WTC11 (cell line): ENCODE measurements at places on chromosomes 2 and 18. TPM values are rescaled to one million over a fixed set of nuclear protein-coding genes. Genes with fewer than 3 reads are reported as not detected.

The IL36RN gene
- not detected in 3 replicates for total RNA-seq

The PPP4R3B gene
- 38.2 to 41.4 TPM (median 39.0 TPM) in 3 replicates for total RNA-seq

The HMSD gene
- 3.0 to 8.1 TPM (median 6.1 TPM) in 3 replicates for total RNA-seq

The DNAH7 gene
- 0.04 to 0.23 TPM (median 0.14 TPM) in 3 replicates for total RNA-seq

The REG1B gene
- total RNA-seq: 2.1 to 3.8 TPM (median 2.3 TPM) in 3 replicates

The AGXT gene
- total RNA-seq: 0.16 to 0.37 TPM (median 0.24 TPM) in 3 replicates

The PDCD1 gene
- 0.25 to 0.52 TPM (median 0.30 TPM) in 3 replicates for total RNA-seq

The ADD2 gene
- total RNA-seq: 164 to 196 TPM (median 187 TPM) in 3 replicates

The ALKAL2 gene
- 3.5 to 5.2 TPM (median 4.3 TPM) in 3 replicates for total RNA-seq

The KCNJ13 gene
- not detected in 3 replicates for total RNA-seq

The PROKR1 gene
- 2.6 to 4.4 TPM (median 2.8 TPM) in 3 replicates for total RNA-seq

DNA sequence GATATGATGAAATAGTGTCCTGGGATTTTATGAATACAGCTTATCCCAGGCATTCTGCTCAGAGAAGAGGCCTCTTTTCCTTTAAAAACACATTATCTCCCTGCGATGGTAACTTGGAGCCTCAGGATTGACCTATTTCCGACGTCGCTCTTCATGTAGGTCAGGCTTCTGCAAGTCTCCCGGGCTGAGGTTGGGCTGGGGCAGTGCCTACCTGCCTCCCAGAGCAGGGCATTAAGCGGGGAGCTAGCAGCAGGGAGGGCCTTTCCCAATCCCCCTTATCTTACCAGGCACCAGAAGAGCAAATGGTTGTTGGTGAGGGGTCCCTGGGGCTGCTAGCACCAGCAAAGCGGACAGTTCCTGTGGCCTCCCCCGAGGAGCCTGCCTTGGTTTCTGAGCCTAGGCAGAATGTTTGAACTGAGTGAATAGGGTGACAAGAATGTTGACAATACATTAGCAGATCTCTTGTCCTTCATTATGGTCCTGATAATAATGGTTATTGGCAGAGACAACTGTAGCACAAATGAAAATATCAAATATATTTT lies 60.2 kb downstream of the TRPM8 start:
- H3K4me3 ChIP-seq: no peak overlapping the region
- no peak overlapping the region for H3K27ac ChIP-seq
- DNase-seq: no peak
- peaks cover 14% of the 10 kb centered on the region for H3K27me3 ChIP-seq
- H3K4me1 ChIP-seq: peaks cover 12% of the 10 kb centered on the region

DNA sequence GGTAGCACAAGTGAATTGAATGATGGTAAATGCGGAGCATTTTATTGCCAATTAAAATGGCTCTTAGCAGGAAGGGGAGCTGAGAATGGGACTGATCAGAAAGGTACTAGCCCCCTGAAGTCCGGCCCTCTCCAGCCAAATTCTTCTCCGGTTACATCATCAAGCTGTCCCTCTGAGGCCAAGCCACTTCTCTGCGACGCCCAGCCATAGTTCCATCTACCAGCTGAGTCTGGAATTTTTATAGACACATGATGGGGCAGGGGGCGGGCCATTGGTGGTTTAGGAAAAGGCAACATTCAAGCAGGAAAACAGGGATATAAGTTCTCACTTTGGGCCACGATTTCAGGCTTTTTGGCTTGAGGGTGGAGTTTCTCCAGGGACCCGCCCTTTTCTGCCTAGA lies 22.7 kb downstream of the RPRM start:
- peaks cover 4% of the 10 kb centered on the region; the same call in 1 of the 2 replicates for H3K27me3 ChIP-seq
- H3K4me3 ChIP-seq: no peak overlapping the region
- no peaks in the 10 kb centered on the region for H3K36me3 ChIP-seq
- H3K27ac ChIP-seq: no peak overlapping the region
- peak; percentile 36 for DNase-seq
- peaks cover 42% of the 10 kb centered on the region for H3K4me1 ChIP-seq

- no peaks in the 10 kb centered on the region for H3K4me1 ChIP-seq
- H3K27me3 ChIP-seq: no peaks in the 10 kb centered on the region; the same call in 1 of the 2 replicates
- no peak for DNase-seq
Observed at GRCh38 chr2:108257757-108258331, 18.1 kb downstream of the SULT1C3 start.

- no peak for DNase-seq
- no peak overlapping the region; the same call in 1 of the 2 replicates for H3K27ac ChIP-seq
- H3K36me3 ChIP-seq: no peaks in the 10 kb centered on the region
- H3K4me1 ChIP-seq: peaks cover 22% of the 10 kb centered on the region
Observed at GRCh38 chr2:43460611-43461365, 135.1 kb downstream of the THADA start.

- H3K4me1 ChIP-seq: peaks cover 76% of the 10 kb centered on the region
- no peak for DNase-seq
- no peaks in the 10 kb centered on the region; the same call in 1 of the 2 replicates for H3K36me3 ChIP-seq
- H3K27ac ChIP-seq: peak overlapping the region; percentile 73
Observed at GRCh38 chr2:207164006-207164831, 1.5 kb downstream of the KLF7 start.

GRCh38 chr2:190180313-190181122 lies 118.0 kb upstream of the MSTN start:
- peak overlapping the region; percentile 71 for H3K4me3 ChIP-seq
- H3K36me3 ChIP-seq: no peaks in the 10 kb centered on the region
- peaks cover 18% of the 10 kb centered on the region for H3K27me3 ChIP-seq

DNA sequence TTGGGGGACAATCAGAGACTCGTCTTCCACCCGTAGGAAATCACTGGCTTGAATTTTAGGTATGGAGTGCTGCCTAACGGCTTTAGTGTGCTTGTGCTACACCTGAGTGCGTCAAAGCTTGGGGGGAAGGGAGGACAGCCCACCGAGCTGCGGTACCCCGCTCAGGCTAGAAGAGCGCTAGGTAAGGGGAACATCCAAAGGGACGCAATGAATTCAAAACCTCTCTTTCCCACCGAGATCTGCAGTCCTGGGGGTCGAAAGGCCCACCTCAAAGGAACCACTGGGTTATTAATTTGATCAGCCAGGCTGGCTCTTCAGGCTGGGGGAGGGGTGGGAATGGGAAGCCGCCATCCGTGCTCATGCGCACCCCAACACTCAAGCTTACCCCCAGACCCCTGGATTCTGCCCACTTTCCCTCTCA lies 2.7 kb downstream of the EPHA4 start:
- peaks cover 52% of the 10 kb centered on the region for H3K4me1 ChIP-seq
- peak overlapping the region; percentile 68 for H3K27ac ChIP-seq
- peak overlapping the region; percentile 96 for H3K4me3 ChIP-seq
- no peaks in the 10 kb centered on the region for H3K36me3 ChIP-seq

GRCh38 chr2:39537150-39537549 lies 100.1 kb upstream of the MAP4K3 start:
- H3K27me3 ChIP-seq: no peaks in the 10 kb centered on the region
- peaks cover 6% of the 10 kb centered on the region for H3K36me3 ChIP-seq
- H3K4me3 ChIP-seq: no peak overlapping the region
- H3K27ac ChIP-seq: no peak overlapping the region; the same call in 1 of the 2 replicates
- H3K4me1 ChIP-seq: peaks cover 32% of the 10 kb centered on the region

GRCh38 chr18:23920054-23920453 lies 94.5 kb upstream of the TTC39C start:
- H3K27ac ChIP-seq: no peak overlapping the region
- DNase-seq: no peak
- H3K27me3 ChIP-seq: no peaks in the 10 kb centered on the region
- H3K36me3 ChIP-seq: no peaks in the 10 kb centered on the region

- peaks cover 58% of the 10 kb centered on the region for H3K4me1 ChIP-seq
- H3K4me3 ChIP-seq: no peak overlapping the region
- H3K27ac ChIP-seq: no peak overlapping the region
- H3K27me3 ChIP-seq: peaks cover 32% of the 10 kb centered on the region
- no peak for DNase-seq
- H3K36me3 ChIP-seq: no peaks in the 10 kb centered on the region; the same call in 1 of the 2 replicates
Observed at GRCh38 chr18:26543373-26543772, 5.0 kb downstream of the KCTD1 start.

DNA sequence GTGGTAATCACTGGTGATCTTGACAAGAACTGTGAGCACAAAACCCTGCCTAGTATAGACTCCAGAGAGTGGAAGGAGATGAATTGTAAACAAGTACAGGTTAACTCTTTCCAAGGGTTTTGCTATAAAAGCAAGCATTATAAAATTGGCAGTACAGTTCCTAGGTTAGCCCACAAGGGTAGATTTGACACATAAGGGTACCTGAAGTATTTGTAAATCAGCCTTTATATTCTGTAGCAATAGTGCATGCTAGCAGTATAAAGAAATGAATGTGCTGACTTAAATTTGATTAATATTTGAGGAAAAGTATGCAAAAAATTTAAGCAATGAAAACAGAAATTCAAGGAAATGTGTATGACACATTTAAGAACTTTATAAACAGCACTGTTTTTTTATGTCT lies 42.4 kb downstream of the SP3 start:
- H3K4me1 ChIP-seq: no peaks in the 10 kb centered on the region
- no peak overlapping the region for H3K27ac ChIP-seq
- H3K4me3 ChIP-seq: no peak overlapping the region

DNA sequence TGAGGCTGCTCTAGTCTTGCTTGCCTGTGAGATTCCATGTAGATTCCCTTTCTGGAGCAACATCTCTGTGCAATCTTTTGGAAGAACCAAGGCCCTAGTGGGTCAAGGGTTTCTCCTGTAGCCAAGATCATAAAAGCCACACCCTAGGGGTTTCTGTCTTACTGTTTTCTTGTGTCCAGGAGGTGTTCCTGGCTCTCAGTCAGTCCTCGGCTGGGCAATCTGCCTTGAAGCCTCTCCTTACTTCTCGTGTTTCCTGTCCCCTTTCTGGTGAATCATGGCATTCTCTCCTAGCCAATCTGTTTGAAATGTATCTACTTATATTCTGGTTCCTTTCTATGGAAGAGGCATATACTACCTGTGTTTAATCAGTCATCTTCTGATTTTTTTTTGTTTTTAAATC lies 484.8 kb upstream of the UBE2E3 start:
- H3K27me3 ChIP-seq: no peaks in the 10 kb centered on the region
- DNase-seq: no peak
- H3K4me1 ChIP-seq: no peaks in the 10 kb centered on the region
- no peak overlapping the region for H3K27ac ChIP-seq
- no peaks in the 10 kb centered on the region for H3K36me3 ChIP-seq

- no peaks in the 10 kb centered on the region for H3K4me1 ChIP-seq
- H3K27me3 ChIP-seq: no peaks in the 10 kb centered on the region; the same call in 1 of the 2 replicates
- H3K4me3 ChIP-seq: no peak overlapping the region
Observed at GRCh38 chr18:78922856-78923255, 56.8 kb upstream of the SALL3 start.

DNA sequence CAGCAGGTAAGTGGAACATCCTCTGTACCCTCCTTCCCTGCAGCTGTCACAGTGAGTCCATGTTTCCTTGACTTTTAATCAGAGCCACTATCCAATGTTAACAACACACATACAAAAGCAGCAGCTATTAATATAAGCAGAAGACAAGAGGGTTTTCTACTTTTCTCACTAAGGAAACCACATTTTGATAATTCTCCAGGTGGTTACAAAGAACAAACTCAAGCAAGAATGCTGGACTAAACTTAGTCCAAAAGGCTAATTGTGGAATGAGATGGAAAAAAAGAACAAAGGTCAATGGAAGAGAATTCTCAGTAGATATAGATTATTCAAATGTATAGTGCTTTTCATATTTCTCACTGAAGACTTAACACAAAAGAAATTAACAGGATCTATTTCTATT lies 176.9 kb upstream of the SLC39A10 start:
- H3K27ac ChIP-seq: no peak overlapping the region
- no peaks in the 10 kb centered on the region for H3K4me1 ChIP-seq
- no peak for DNase-seq
- no peak overlapping the region for H3K4me3 ChIP-seq
- no peaks in the 10 kb centered on the region for H3K36me3 ChIP-seq

DNA sequence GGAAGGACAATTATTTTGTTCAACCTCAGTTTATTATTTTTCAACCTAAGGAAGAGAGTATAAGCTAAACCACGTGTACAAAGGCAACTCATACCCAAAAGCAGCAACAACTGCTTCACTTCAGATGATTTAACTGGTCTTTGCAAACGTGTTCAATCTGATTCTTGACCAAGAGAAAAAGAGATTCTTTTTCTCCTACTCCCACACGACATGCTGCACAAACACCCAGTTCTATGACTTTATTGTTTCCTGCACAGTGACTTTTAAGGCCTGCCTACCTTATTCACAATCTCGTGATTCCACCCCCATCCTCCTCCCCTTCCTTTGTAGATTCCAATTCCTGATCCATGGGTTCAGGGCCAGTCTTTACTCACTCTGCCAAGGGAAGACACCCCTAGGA lies 1394.8 kb upstream of the ZEB2 start:
- H3K36me3 ChIP-seq: no peaks in the 10 kb centered on the region
- no peak overlapping the region for H3K4me3 ChIP-seq
- no peak overlapping the region for H3K27ac ChIP-seq
- no peak for DNase-seq
- no peaks in the 10 kb centered on the region for H3K27me3 ChIP-seq

DNA sequence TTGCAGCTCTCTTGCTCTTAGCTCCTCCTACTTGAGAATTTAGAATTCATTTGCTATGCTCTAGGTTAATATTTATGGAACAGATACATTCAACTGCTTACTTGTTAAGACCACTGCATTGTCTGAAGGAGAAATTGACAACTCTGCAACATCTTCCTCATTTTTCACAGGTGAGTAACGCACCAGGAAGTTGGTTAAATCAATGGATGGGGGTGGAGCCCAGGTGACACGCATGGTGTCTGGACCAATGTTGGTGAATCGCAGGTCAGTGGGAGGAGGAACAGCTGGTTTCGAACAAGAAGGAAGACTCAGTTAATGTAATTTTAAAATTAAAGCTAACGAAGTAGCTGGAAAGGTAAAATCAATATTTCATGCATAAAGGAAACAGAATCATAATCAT lies 44.3 kb downstream of the FN1 start:
- no peak overlapping the region for H3K4me3 ChIP-seq
- H3K27ac ChIP-seq: no peak overlapping the region
- peaks cover 60% of the 10 kb centered on the region for H3K36me3 ChIP-seq
- no peaks in the 10 kb centered on the region for H3K27me3 ChIP-seq
- peaks cover 24% of the 10 kb centered on the region for H3K4me1 ChIP-seq

DNA sequence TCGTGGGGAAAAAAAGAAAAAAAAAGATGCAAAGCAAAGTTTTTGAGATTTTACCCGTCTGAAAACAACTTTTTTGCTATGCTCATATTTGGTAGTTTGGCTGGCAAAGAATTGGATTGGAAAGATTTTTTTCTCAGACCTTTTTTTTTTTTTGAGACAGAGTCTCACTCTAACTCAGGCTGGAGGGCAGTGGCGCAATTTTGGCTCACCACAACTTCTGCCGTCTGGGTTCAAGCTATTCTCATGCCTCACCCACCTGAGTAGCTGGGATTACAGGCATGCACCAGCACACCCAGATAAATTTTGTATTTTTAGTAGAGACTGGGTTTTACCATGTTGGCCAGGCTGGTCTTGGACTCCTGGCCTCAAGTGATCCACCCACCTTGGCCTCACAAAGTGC lies 56.3 kb upstream of the TANC1 start:
- H3K36me3 ChIP-seq: no peaks in the 10 kb centered on the region
- peaks cover 29% of the 10 kb centered on the region for H3K4me1 ChIP-seq
- H3K27ac ChIP-seq: no peak overlapping the region
- DNase-seq: no peak

DNA sequence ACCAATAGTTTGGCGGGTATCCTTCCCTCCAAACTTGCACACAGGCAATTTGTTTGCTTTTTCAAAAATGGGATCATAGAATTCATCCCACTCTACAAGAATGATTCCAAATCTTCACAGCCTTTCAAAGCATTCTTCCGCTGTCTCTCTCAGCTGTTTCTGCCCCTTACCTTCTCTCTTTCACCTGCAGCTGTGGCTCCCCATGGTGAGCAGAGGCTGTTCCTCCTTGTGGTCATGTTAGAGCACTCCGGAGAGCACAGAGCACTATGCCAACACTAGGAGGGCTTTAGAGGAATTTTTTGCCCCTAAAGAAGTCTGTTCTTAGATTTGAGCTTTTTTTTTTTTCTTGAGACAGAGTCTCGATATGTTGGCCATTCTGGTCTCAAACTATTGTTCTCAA lies 30.4 kb downstream of the MTHFD2 start:
- H3K36me3 ChIP-seq: no peaks in the 10 kb centered on the region
- H3K27ac ChIP-seq: no peak overlapping the region
- H3K4me3 ChIP-seq: no peak overlapping the region
